ENCODE measurements at places on chromosomes 5 and 9.

GRCh38 chr5:126003309-126003708, 419.9 kb upstream of the GRAMD2B start:
- H3K4me1 ChIP-seq = peaks cover 15% of the 10 kb centered on the region
- H3K4me3 ChIP-seq = no peak overlapping the region
- no peaks in the 10 kb centered on the region for H3K27me3 ChIP-seq
- no peaks in the 10 kb centered on the region for H3K36me3 ChIP-seq
- H3K27ac ChIP-seq = no peak overlapping the region
- DNase-seq = no peak

DNA sequence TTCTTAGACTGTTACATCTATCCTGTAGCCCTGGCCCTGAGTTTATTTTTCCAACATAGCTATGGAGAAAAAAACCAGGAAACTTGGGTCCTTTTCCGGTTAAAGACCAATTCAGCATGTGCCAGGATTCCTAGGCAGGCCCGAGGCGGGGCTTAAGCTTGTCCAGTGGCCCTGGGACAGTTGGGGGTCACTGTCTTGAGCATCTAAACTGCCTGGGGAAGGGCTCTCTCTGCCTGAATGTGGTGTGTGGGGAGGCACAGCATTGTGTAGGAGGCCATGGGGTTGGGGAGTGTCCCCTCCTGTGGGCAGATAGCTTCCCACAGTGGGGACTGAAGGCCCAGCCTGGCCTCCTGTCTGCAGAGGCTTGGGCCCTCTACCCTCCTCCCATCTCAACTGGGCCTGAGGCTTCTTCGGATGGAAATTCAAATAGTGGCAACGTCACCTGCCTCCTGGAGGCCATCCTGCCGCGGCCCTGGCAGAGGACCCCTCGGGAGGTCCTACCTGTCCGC, 88.8 kb downstream of the PHF2 start:
- no peak overlapping the region for H3K4me3 ChIP-seq
- H3K4me1 ChIP-seq = no peaks in the 10 kb centered on the region
- DNase-seq = peak; percentile 34
- H3K27ac ChIP-seq = no peak overlapping the region
- peaks cover 7% of the 10 kb centered on the region for H3K36me3 ChIP-seq

DNA sequence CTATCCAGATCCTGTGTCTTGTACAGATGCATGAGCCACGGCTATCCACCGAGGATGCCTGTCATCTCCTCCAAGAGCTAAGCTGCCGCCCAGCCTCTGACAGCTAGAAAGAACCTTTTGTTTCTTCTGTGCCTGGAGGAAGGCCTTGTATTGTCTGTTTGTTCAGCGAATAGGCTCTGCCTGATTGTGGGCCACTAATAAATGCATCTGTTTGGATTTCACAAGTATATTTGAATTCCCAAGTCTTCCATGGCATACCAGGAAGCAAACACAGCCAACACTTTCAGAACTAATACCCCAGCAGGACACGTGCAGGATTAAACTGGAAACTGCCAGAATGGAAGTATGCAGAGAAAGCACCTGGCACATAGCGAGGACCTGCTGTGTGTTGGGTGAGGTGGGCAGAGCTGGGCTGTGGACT, 92.7 kb upstream of the NEURL1B start:
- no peak overlapping the region for H3K4me3 ChIP-seq
- DNase-seq = peak; percentile 30
- no peaks in the 10 kb centered on the region for H3K27me3 ChIP-seq
- H3K4me1 ChIP-seq = no peaks in the 10 kb centered on the region
- H3K36me3 ChIP-seq = no peaks in the 10 kb centered on the region

- H3K4me1 ChIP-seq = no peaks in the 10 kb centered on the region
- no peaks in the 10 kb centered on the region for H3K27me3 ChIP-seq
- no peak overlapping the region for H3K27ac ChIP-seq
- no peaks in the 10 kb centered on the region for H3K36me3 ChIP-seq
These were observed 15.3 kb downstream of the MEF2C start for GRCh38 chr5:88867638-88868037.

DNA sequence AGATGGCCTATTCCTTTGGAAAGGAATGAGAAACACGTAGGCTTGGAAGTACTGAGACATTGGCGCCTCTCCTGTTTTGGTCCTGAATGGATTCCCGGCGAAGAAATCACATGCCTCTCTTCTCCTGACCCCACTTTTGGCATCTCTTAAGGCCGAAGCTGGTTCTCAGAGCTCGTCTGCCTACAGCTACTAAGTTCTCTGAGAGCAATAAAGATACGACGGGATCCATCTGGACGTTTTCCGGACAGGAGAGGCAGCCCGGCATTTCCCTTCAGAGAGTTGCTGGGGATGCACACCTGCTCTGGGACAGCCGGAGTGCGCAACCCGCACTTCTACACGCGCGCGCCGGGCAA, 336.8 kb upstream of the PUM3 start:
- H3K4me3 ChIP-seq = no peak overlapping the region
- no peak for DNase-seq
- no peaks in the 10 kb centered on the region for H3K36me3 ChIP-seq
- no peak overlapping the region for H3K27ac ChIP-seq

GRCh38 chr9:121860744-121861143, 209.3 kb downstream of the DAB2IP start:
- H3K36me3 ChIP-seq = no peaks in the 10 kb centered on the region
- H3K4me3 ChIP-seq = no peak overlapping the region
- DNase-seq = no peak
- no peaks in the 10 kb centered on the region for H3K4me1 ChIP-seq
- H3K27ac ChIP-seq = no peak overlapping the region

GRCh38 chr9:125444166-125444565, 182.5 kb downstream of the GAPVD1 start:
- no peak for DNase-seq
- no peak overlapping the region for H3K4me3 ChIP-seq
- peaks cover 16% of the 10 kb centered on the region for H3K4me1 ChIP-seq
- peaks cover 13% of the 10 kb centered on the region for H3K36me3 ChIP-seq
- H3K27me3 ChIP-seq = no peaks in the 10 kb centered on the region

GRCh38 chr5:94745786-94746730, 127.6 kb downstream of the SLF1 start:
- DNase-seq = no peak
- no peak overlapping the region for H3K27ac ChIP-seq
- H3K4me3 ChIP-seq = no peak overlapping the region
- no peaks in the 10 kb centered on the region for H3K4me1 ChIP-seq
- no peaks in the 10 kb centered on the region for H3K36me3 ChIP-seq

DNA sequence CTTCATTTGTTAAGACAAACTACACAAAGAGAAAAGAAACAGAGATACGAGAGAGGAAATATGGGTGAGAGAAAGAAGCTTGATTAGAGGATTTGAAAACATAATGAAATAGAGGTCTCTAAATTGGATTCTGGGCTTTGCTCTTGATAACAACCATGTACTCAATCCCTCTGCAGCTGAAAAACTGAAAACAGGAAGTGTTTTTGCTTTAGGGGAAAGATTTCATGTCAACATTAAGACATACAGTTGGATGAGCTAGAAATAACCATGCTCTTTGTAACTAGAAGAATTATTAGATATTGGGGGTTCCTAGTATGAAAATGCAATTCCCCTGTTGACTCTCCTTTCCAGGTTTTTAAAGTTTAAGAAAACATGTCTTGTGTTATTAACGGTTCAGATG, 21.9 kb downstream of the CRHBP start:
- no peak for DNase-seq
- H3K27ac ChIP-seq = no peak overlapping the region
- no peak overlapping the region for H3K4me3 ChIP-seq
- no peaks in the 10 kb centered on the region for H3K36me3 ChIP-seq

DNA sequence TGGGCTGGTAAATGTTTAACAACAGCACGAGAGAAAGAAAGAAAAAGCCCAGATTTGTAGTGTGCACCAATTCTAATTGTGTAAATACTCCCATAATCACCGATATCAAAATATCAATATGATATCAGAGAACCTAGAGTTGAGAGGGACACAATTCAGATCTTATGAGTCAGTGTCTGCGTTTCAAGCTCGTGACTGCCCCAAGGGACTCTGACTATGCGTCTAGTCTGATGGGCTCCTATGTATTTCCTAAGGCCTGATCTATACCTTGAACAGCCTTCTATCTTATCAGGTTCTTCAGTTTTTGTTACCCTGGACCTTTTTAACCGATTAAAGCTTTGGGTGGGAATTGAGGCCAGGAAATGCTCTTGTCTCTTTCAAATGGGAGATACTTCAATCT, 243.0 kb upstream of the SLC24A2 start:
- H3K4me3 ChIP-seq = no peak overlapping the region
- H3K27ac ChIP-seq = no peak overlapping the region
- H3K36me3 ChIP-seq = no peaks in the 10 kb centered on the region
- DNase-seq = no peak
- H3K4me1 ChIP-seq = no peaks in the 10 kb centered on the region
- peaks cover 56% of the 10 kb centered on the region for H3K27me3 ChIP-seq

- H3K4me3 ChIP-seq = no peak overlapping the region
- H3K4me1 ChIP-seq = no peaks in the 10 kb centered on the region
- H3K27me3 ChIP-seq = peaks cover 68% of the 10 kb centered on the region
- no peak for DNase-seq
- H3K36me3 ChIP-seq = no peaks in the 10 kb centered on the region
- no peak overlapping the region for H3K27ac ChIP-seq
These were observed 217.8 kb upstream of the TMEM161B start for GRCh38 chr5:88486431-88486830.

GRCh38 chr9:97985058-97985861, 2.1 kb downstream of the ANP32B start:
- no peaks in the 10 kb centered on the region for H3K36me3 ChIP-seq
- peak overlapping the region; percentile 83 for H3K4me3 ChIP-seq

DNA sequence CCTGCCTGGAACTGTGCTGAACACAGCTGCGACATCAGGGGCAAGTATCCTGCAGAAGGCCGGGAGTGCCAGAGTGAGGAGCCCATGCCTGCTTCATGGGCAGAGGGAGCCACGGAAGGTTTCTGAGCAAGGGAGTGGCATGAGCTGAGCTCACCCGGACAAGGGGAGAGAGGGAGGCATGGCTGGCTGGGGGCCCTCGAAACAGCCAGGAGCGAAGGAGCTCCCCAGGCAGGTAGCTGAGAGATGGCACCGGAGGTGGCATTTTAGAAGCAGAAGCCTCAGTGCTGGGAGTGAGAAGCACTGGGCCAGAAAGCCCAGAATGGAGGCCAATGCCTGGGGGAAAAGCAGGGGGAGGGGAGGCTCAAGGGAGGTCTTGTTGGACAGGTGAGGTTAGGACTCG, 56.9 kb upstream of the SARDH start:
- H3K4me3 ChIP-seq = no peak overlapping the region
- no peak overlapping the region for H3K27ac ChIP-seq
- DNase-seq = no peak
- no peaks in the 10 kb centered on the region for H3K4me1 ChIP-seq
- H3K36me3 ChIP-seq = peaks cover 17% of the 10 kb centered on the region

DNA sequence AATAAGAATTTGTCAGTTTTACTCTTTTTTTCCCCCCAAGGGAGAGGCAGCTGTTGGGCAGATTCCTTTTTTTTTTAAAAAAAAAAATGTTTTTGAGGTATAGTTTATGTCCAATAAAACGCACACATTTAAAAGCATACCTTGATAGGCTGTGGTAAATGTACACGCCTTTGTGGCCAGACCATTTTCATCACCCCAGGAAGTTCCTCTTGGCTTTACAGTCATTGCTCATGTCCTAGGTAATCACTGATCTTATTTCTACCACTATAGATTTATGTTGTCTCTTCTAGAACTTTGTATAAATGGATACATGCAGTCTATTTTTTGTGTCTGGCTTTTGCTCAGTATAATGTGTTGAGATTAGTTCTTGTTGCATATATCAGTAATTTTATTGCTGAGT, 9.8 kb downstream of the SUB1 start:
- no peak overlapping the region for H3K4me3 ChIP-seq
- H3K27ac ChIP-seq = no peak overlapping the region
- H3K36me3 ChIP-seq = peaks cover 90% of the 10 kb centered on the region
- DNase-seq = no peak

GRCh38 chr9:92716557-92716956, 46.6 kb upstream of the IPPK start:
- peaks cover 59% of the 10 kb centered on the region for H3K36me3 ChIP-seq
- no peaks in the 10 kb centered on the region for H3K27me3 ChIP-seq
- H3K27ac ChIP-seq = no peak overlapping the region
- peak; percentile 97 for DNase-seq
- no peak overlapping the region for H3K4me3 ChIP-seq

DNA sequence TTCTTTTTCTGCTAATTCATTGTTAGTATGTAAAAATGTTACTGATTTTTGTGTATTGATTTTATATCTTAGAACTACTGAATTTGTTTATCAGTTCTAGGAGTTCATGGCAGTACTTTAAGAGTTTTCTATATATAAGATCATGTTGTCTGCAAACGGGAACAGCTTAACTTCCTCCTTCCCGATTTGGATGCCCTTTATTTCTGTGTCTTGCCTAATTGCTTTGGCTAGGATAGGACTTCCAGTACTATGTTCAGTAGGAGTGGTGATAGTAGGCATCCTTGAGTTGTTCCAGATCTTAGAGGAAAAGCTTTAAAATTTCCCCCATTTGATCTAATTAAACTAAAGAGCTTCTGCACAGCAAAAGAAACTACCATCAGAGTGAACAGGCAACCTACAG, 20.1 kb downstream of the RCL1 start:
- H3K36me3 ChIP-seq = no peaks in the 10 kb centered on the region
- no peaks in the 10 kb centered on the region for H3K4me1 ChIP-seq
- no peaks in the 10 kb centered on the region for H3K27me3 ChIP-seq

GRCh38 chr5:55350754-55351153, 43.0 kb downstream of the MTREX start:
- H3K36me3 ChIP-seq = peaks cover 96% of the 10 kb centered on the region
- no peak overlapping the region for H3K4me3 ChIP-seq
- peaks cover 3% of the 10 kb centered on the region for H3K4me1 ChIP-seq
- H3K27me3 ChIP-seq = no peaks in the 10 kb centered on the region

DNA sequence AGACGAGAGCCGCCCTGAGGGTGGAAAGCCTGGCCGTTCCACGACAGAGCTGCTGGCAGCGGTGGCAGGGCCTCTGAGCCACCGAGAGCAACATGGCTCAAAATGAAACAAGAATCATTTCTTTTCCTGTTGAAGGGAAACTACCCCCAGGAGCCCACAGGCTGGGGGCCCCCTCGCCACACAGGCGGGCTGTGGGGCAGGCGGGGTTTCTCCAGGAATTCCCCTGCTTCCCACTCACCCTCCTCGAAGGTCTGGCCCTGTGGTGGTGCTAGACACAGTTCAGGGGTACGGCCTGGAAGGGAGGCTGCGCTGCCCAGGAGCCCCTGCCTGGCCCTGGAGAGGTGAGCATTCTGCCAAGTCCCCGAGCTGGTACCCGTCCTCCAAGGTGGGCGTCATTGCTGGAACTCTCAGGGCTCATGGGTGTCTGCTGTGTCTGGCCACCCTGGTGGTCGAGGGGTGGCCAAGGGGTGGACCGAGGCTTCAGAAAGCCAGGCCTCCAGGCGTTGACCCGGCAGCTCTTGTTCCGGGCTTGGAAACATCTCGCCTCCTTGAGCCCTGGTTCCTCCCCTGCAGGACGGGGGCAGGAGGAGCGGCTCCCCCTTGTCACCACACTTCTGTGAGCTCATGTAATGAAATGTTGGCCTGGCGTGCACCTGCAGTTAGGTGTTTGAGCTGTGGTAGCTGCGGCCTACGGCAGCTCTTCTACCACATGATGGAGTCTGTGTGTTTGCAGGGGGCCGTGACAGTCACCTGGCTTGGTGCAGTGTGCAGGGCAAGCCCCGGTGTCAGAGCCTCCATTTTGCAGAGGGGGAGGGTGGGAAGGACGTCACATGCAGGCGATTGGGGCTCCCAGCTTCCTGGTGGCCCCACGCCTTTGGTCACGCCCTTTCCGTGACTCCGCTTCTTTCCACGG, 65.3 kb downstream of the RXRA start:
- H3K4me3 ChIP-seq = no peak overlapping the region
- no peak overlapping the region for H3K27ac ChIP-seq
- no peaks in the 10 kb centered on the region for H3K27me3 ChIP-seq
- no peak for DNase-seq
- no peaks in the 10 kb centered on the region for H3K36me3 ChIP-seq
- H3K4me1 ChIP-seq = no peaks in the 10 kb centered on the region

- H3K4me1 ChIP-seq = peaks cover 8% of the 10 kb centered on the region
- DNase-seq = peak; percentile 97
- H3K36me3 ChIP-seq = no peaks in the 10 kb centered on the region
- no peak overlapping the region for H3K4me3 ChIP-seq
These were observed 22.7 kb upstream of the LECT2 start for GRCh38 chr5:135977375-135977928.

Data from endodermal cell (in vitro differentiated cells).